CD4-positive, CD25-positive, alpha-beta regulatory T cell (primary cell): ENCODE measurements at places on chromosomes 5 and 9. TPM values are rescaled to one million over a fixed set of nuclear protein-coding genes. Genes with fewer than 3 reads are reported as not detected.

CNTNAP3B gene
- total RNA-seq, result not detected

DNA sequence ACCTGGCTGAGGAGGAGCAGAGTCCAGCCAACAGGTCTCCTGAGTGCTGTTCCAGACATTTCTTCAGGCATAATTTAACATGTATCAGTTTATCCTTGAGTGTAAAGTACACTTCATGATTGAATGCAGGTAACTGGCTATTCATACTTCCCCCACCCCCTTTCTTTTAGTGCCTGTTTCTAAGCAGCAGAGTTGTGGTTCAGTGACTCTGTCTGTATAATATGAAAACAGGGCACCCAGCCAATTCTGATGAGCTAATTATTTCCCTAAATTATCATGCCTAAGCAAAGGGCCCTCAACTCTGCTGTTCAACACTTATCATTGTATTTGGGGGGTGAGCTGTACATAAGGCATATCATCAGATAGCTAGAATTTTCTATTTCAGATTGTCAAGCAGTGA lies 51.9 kb upstream of the ZSWIM6 start:
- no peaks in the 10 kb centered on the region for H3K36me3 ChIP-seq
- H3K27me3 ChIP-seq, result no peaks in the 10 kb centered on the region
- H3K27ac ChIP-seq, result no peak overlapping the region
- no peaks in the 10 kb centered on the region for H3K4me1 ChIP-seq

- H3K36me3 ChIP-seq, result no peaks in the 10 kb centered on the region
- H3K27ac ChIP-seq, result no peak overlapping the region
- no peaks in the 10 kb centered on the region for H3K27me3 ChIP-seq
- no peaks in the 10 kb centered on the region for H3K4me1 ChIP-seq
- no peak overlapping the region for H3K4me3 ChIP-seq
These were observed 837.1 kb upstream of the ZNF608 start for GRCh38 chr5:125583321-125584139.

ORM2 gene
- total RNA-seq, result not detected

GRCh38 chr9:99878651-99879050 lies 27.8 kb upstream of the STX17 start:
- no peak for DNase-seq
- no peaks in the 10 kb centered on the region for H3K36me3 ChIP-seq
- H3K4me1 ChIP-seq, result no peaks in the 10 kb centered on the region
- H3K27me3 ChIP-seq, result peaks cover 1% of the 10 kb centered on the region
- no peak overlapping the region for H3K4me3 ChIP-seq

- H3K36me3 ChIP-seq, result peaks cover 19% of the 10 kb centered on the region
- no peaks in the 10 kb centered on the region for H3K27me3 ChIP-seq
- no peaks in the 10 kb centered on the region for H3K4me1 ChIP-seq
- H3K27ac ChIP-seq, result no peak overlapping the region
- no peak for DNase-seq
These were observed 27.1 kb upstream of the C9orf40 start for GRCh38 chr9:74979844-74980243.

DNA sequence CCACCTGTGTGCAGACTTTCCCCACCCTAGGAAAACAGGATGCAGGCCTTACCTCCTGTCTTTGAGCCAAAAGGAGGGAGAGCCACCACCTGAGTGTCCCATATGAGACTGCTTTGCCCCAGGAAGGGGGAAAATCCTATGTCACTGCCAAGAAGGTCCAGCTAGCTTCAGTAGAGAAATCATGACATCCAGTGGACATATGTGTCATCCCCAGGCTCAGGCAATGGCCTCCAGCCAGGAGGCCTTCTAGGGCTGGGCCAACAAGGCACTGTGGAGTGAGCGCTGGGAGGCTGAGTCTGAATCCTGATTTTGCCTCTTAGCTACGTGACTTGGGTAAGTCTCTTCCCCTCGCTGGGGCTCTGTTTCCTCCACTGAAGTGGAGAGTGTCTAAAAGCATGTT lies 60.2 kb downstream of the SMIM23 start:
- DNase-seq, result no peak
- H3K27ac ChIP-seq, result no peak overlapping the region
- no peak overlapping the region for H3K4me3 ChIP-seq
- H3K4me1 ChIP-seq, result no peaks in the 10 kb centered on the region
- no peaks in the 10 kb centered on the region for H3K36me3 ChIP-seq

GRCh38 chr5:88683506-88684135 lies 199.4 kb downstream of the MEF2C start:
- peaks cover 71% of the 10 kb centered on the region for H3K27me3 ChIP-seq
- peak; percentile 36 for DNase-seq
- H3K36me3 ChIP-seq, result no peaks in the 10 kb centered on the region
- no peak overlapping the region for H3K27ac ChIP-seq
- H3K4me1 ChIP-seq, result peaks cover 11% of the 10 kb centered on the region

DNA sequence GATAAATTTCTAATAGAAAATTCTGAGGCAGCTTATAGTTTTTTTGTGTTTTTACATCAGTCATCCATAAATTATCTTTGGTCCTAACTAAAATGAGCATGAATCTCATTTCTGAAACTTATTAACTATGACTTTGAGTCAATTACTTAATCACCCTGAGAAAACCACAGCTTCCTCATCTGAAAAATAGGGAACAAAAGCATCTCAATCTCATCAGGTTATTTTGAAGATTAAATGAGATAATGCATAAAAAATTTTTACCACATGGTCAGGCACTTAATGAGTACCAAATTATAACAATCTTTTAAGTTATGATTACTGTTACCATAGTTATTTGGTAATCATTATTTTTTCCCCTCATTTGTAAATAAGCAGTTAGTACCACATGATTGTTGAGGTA lies 279.1 kb downstream of the MAST4 start:
- no peak for DNase-seq
- H3K36me3 ChIP-seq, result no peaks in the 10 kb centered on the region
- no peaks in the 10 kb centered on the region for H3K4me1 ChIP-seq
- no peak overlapping the region for H3K4me3 ChIP-seq
- H3K27ac ChIP-seq, result no peak overlapping the region

LMBRD2 gene
- total RNA-seq, result 11.0 TPM

DNA sequence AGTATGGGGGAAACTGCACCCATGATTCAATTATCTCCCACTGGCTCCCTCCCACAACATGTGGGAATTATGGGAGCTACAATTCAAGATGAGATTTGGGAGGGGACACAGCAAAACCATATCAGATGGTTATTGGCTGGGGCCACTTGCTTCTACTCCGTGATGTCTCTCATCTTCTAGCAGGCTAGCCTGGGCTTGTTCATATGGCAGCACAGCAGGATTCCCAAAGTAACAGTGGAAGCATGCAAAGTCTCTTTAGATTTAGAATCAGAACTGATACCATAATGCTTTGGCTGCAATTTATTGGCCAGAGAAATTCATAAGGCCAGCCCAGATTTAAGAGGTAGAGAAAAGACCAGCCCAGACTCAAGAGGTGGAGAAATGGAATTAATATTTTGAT lies 126.2 kb downstream of the PTTG1 start:
- no peak for DNase-seq
- no peak overlapping the region for H3K4me3 ChIP-seq
- no peaks in the 10 kb centered on the region for H3K4me1 ChIP-seq
- H3K36me3 ChIP-seq, result no peaks in the 10 kb centered on the region

DNA sequence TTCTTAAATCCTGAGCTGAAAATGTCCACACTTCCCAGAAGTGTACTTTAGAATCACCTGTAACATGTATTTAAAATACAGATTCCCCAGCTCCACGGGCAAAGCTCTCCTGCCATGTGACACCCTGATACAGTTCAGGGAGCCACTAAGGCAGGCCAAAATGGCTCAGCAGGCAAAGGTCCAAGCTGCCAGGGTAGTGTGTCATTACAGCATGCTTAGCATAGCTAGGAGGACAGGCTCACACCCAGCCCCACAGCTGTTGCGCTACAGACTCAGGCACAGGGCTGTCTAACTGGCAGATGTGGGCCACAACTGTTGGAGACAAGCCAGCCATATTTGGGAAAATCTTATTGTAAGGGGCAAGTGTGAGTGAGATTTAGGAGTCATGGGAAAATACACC lies 73.0 kb downstream of the C9orf85 start:
- no peak overlapping the region for H3K4me3 ChIP-seq
- no peaks in the 10 kb centered on the region for H3K36me3 ChIP-seq
- H3K4me1 ChIP-seq, result no peaks in the 10 kb centered on the region
- H3K27me3 ChIP-seq, result no peaks in the 10 kb centered on the region
- H3K27ac ChIP-seq, result no peak overlapping the region
- DNase-seq, result no peak
